ENCODE measurements at places on chromosomes 11 and 22. TPM values are rescaled to one million over a fixed set of nuclear protein-coding genes. Genes with fewer than 3 reads are reported as not detected.

The PGR gene
- total RNA-seq = under 0.01 TPM

The HIRA gene
- total RNA-seq = 14.8 TPM

The TTC38 gene
- 19.4 TPM for total RNA-seq

The ANO9 gene
- 2.7 TPM for total RNA-seq

The SCGB1A1 gene
- not detected for total RNA-seq
